T follicular helper cell (primary cell): ENCODE measurements at places on chromosomes 3 and 15.

- DNase-seq: no peak
Observed at GRCh38 chr15:89360294-89360971, 25.8 kb upstream of the POLG start.

GRCh38 chr3:188168648-188169047 is 14.7 kb downstream of the LPP start:
- no peak for DNase-seq

DNA sequence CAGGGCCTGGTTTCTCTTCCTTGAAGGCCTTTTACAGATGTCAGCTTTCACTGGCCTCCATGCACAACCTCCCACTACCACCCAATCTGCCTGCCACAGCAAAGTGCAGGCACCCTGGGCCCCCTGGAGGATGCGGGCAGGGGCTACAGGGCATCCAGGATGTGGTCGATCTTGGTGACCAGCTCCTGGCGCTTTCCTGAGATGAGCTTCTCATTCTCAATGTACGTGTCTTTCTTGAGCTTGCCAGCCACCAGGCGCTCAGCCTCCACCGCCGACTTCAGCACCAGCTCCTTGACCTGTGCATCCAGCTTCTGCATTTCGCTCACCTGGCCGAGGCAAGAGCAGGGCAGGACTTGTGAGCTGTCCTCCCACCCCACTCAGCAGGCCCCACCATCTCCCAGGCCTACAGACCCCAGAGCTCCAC is 30.3 kb downstream of the RPN1 start:
- no peak for DNase-seq

GRCh38 chr15:93239993-93240392 is 151.0 kb upstream of the RGMA start:
- no peak for DNase-seq

DNA sequence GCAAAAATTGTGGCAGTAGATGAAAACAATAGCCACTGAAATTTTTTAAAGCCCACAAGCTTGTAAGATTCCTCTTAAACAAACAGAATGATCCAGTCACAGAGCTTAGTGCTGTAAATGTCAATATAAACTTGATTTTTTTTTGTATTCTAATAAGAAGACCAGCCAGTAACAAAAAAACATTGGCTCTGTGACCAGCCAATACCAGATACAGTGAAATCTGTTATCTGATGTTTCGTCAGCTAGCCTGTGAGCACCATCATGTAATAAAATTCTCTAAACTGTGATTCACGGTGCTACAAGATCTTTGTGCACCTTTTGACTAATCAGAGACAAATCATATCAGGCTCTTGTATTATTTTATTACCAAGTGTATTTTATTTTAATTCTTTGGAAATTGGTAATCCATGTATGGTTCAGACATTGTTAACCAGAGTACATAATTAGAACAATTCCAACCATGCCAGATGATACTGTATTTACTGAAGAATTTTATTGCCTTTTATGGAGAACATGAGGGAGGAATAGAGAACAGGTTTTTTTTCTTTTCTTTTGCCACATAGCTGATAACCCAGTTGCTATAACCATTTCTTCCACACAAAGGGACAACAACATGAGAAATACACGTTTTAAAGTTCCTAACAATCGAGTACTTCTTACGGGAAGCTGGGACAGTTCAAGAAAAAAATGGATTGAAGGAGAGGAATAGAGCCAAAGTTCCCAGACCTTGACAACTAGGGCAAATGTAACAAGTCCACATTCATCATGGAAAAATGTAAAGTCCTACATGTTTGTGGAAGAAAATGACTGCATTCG is 71.9 kb downstream of the FILIP1L start:
- no peak for DNase-seq

DNA sequence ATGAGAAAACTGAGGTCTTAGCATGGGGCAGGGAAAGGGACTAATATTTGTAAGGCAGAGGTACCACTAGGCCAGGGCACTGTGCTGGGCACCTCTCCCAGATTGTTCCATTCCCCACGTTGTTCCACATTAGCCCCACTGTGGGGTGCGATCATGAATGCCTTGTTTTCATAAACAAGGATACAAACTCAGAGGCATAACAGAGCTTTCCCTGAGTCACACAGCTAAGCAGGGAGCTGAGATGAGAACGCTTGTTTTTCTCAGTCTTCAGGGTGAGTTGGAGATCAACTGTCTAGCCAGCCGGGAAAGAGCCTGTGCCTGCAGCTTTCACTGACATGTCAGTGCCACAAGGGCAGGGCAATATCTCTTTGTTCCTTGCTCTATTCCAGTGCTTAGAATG is 47.9 kb upstream of the ITGA11 start:
- DNase-seq: no peak

DNA sequence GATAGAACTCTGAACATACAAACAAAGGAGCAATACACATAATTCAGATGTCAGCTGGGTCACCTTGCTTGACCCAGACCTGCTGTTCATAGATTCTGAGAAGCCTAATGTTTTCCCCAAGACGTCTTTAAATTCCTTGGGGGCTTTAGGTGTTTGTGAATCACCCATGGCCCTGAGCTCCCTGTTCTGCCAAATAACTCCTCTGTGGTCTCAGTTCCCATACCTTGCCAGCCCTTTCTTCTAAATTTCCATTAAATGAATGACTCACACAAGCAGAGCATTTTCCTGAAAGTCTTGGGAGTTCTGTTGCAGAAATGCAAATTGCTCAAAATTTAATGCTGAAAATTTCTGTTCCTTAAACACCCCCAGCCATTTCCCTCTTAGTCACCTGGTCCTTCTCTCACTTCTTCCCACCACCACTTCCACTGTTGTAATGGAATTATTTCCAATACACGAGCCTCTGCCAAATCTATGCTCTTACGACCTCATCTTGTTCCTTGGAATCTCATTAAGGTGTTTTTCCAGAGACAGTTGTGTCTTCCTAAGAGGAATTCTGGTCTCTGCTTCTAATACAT is 33.4 kb upstream of the PSMD6 start:
- no peak for DNase-seq

DNA sequence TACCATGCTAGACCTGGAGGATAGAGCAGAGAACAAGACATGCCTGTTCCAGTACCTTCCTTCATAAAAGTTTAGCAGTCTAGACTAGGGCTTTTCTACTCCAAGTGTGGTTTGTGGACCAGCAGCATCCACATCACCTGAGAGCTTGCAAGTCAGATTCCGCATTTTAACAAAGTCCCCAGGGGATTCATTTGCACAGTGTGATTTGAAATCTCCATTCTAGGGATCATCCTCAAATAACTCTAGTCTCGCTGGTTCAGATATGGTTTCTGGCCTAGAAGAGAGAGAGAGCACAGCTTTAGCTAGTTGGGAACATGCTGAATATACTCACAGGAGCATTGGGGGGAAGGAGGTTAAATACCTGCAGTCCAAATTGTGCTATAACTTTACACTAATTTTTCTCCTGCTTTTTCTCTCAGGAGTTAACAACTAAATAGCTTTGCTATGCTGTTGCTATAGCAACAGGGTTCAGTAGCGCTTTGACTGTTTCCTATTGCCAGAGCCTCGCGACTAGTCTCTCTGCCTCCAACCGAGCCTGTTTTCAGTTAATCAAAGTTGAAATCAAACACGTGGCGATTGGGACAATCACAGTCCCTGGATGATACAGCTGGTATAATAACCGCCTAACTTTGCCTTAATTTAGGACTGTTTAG is 64.0 kb upstream of the RASGRF1 start:
- no peak for DNase-seq

- DNase-seq: no peak
Observed at GRCh38 chr3:183158113-183158512, 4.4 kb downstream of the LAMP3 start.

DNA sequence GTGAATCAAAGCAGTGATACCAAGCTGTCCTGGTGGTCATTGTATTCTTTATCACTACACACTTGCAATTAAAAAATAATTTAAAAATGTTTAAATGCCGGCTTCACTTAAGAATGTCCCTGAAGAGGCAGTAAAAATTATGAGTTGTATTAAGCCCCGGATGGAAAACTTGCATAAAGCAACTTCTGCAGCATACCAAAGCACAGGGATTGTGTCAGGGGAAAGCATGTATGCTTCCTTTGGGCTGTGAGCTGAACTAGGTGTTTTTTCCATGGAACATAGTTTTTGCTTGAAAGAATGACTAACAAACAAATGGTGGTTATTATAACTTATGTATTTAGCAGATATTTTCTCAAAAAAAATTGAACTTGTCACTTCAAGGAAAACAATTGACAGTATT is 143.1 kb downstream of the ARNT2 start:
- DNase-seq: no peak

DNA sequence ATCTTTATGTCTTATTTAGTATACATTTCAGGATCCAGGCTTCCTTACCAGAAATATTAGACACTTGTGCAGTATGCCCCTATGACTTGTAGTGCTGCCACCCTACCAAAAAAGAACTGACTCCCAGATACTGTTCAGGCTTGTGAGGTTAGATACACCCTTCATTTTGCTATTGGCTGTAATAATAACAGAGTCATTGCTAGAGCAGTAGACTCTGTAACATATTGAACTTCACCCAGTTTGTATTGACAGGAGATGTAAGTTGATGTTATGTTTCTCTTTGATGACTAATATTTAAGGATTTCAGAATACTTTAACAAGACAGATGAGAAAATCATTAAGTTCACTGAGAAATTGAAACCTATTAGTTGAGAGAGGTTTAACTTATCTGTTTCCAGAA is 32.9 kb downstream of the RNF111 start:
- no peak for DNase-seq

DNA sequence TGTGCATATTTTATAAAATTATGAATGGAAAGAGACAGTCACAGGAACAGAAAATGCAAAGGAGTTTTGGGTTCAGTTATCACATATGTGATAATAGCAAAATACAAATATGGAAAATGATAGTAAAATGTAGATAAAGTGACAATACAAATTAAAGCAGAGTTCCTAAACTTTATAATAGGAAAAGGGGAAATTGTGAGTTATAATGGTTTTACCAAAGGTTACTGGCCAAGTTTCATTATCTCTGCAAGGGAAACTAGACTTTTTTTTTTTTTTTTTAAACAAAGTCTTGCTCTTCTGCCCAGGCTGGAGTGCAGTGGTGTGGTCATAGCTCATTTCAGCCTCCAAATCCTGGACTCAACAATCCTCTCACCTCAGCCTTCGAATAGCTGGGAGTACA is 228.7 kb upstream of the CGNL1 start:
- no peak for DNase-seq

- DNase-seq: no peak
Observed at GRCh38 chr3:15982667-15983196, 185.0 kb upstream of the ANKRD28 start.

DNA sequence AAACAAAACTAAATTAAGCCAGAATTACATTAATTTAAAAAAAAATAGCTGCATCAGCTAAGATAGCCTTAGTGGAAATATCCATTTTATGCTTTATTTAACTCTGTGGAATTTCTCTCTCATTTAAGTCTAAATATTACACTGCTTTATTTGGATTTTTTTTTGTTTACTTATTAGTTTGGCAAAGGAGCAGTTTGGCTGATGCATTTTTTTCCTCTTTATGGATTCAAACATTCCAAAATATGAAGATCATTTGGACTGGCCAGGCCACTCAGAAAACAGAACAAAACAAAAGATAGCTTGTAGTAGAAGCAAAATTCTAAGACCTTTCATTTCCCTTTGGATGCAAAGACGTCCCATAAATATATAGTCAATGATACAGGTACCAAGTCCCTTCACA is 707.3 kb upstream of the UBE2E2 start:
- no peak for DNase-seq

- no peak for DNase-seq
Observed at GRCh38 chr3:56795097-56795828, 6.5 kb downstream of the ARHGEF3 start.

DNA sequence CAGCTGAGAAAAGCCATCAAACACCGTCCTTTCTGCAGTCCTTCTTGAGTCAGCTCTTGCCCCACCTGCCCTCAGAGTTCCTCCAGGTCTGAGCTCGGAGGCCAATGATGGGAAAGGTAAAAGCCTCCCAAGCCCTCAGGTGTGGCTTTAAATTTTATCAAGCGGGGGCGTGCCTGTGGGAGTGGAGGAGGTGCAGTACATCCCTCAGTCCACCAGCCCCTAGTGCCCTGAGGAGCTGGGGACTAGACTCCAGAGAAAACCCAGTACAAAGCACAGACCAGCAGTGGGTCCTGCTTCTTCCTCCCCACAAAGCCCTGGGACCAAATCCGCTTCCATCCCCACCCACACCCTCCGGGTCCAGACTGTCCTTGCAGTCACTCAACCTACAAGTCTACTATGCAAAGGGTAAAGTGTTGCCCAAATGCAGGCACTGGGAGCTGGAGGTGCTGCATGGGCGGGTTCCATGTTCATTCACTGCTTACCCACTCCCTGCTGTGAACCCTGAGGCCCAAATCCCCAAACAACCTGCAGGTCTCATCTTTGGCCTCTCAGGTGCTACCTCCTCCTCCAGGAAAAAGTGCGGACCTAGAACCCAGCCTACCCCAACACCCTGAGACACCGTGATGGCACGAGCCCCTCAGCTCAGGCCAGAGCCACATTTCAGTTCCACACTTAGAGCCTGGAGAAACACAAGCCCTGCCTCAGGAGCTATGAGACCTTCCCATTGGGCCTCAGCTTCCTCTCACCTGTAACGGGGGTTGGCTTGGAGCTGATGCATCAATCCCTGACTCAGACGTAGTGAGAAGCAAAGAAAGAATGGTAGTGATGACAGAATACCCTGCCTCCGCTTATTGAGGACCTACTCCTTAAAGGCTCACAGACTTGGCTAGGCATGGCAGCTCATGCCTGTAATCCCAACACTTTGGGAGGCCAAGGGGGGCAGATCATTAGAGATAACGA is 2.4 kb downstream of the PFKFB4 start:
- no peak for DNase-seq

DNA sequence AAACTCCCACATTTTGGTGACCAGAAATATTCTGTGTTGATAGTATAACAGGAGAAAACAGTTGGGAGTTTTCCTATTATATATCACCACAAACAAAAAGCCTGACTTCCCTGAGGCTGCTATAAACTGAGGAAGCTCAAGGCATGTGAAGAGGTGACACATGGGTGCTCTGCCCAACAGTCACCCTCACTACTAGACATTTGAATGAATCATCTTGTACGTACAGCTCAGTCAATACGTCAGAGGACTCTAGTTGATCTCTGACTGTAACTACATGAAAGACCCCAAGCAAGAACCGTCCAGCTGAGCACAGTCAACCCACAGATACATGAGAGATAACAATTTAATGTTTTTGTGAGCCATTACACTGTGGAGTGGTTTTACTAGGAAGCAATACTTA is 338.3 kb upstream of the ATP11B start:
- no peak for DNase-seq

- no peak for DNase-seq
Observed at GRCh38 chr15:47422881-47423665, 294.2 kb upstream of the SEMA6D start.

DNA sequence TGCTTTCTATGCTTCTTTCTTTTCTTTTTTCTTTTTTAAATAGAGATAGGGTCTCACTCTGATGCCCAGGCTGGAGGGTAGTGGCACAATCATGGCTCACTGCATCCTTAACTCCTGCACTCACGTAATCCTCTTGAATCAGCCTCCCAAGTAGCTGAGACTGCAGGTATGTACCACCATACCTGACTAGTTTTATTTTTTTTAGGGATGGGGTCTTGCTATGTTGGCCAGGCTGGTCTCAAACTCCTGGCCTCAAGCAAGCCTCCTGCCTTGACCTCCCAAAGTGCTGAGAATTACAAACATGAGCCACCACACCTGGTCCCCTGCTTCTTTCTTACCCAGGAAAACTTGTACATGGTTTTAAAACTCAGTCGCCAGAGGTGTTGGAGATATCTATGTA is 24.2 kb upstream of the HDC start:
- DNase-seq: no peak
